CD4-positive, CD25-positive, alpha-beta regulatory T cell (primary cell): ENCODE measurements at places on chromosomes 2 and 18. TPM values are rescaled to one million over a fixed set of nuclear protein-coding genes. Genes with fewer than 3 reads are reported as not detected.
A peak's percentile ranks its signal among the peaks of the same experiment; 100 is the strongest.

GRCh38 chr2:138602166-138602460, 100.5 kb downstream of the SPOPL start:
- H3K27ac ChIP-seq = no peak overlapping the region
- no peak overlapping the region for H3K4me3 ChIP-seq
- no peaks in the 10 kb centered on the region for H3K4me1 ChIP-seq
- H3K27me3 ChIP-seq = no peaks in the 10 kb centered on the region

DNA sequence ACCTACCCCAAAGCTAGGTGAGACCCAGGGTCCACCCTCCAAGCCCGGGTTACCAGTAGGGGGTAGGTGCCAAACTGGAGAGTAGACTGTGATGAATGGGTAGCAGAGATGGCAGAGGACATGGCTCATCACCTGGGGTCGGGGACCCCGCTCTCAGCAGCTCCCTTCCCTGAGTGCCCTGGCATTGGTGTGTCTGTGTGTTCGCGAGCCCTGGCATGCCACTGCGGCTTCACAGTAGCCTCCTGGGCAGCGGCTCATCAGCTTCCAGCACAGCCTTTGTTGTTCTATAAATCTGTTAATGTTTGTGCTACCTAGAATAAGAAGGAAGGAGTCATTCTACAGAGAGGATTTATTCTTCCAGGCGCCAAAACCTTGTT, 62.6 kb upstream of the ALPP start:
- no peaks in the 10 kb centered on the region for H3K36me3 ChIP-seq
- peaks cover 87% of the 10 kb centered on the region for H3K4me1 ChIP-seq
- H3K27me3 ChIP-seq = no peaks in the 10 kb centered on the region
- H3K4me3 ChIP-seq = peak overlapping the region; percentile 42

- no peak overlapping the region for H3K4me3 ChIP-seq
- H3K36me3 ChIP-seq = no peaks in the 10 kb centered on the region
- DNase-seq = no peak
- no peaks in the 10 kb centered on the region for H3K27me3 ChIP-seq
- H3K4me1 ChIP-seq = no peaks in the 10 kb centered on the region
Observed at GRCh38 chr18:40752316-40752715, 1202.7 kb upstream of the PIK3C3 start.

- DNase-seq = peak; percentile 32
- H3K36me3 ChIP-seq = no peaks in the 10 kb centered on the region
- H3K27me3 ChIP-seq = no peaks in the 10 kb centered on the region
- no peak overlapping the region for H3K27ac ChIP-seq
Observed at GRCh38 chr18:56532176-56532840, 106.1 kb downstream of the TXNL1 start.

GRCh38 chr2:43329637-43330036, 103.2 kb upstream of the ZFP36L2 start:
- H3K27me3 ChIP-seq = no peaks in the 10 kb centered on the region
- H3K4me3 ChIP-seq = no peak overlapping the region
- no peaks in the 10 kb centered on the region for H3K4me1 ChIP-seq
- H3K36me3 ChIP-seq = peaks cover 21% of the 10 kb centered on the region
- no peak overlapping the region for H3K27ac ChIP-seq
- no peak for DNase-seq

- no peak overlapping the region for H3K4me3 ChIP-seq
- no peak overlapping the region for H3K27ac ChIP-seq
- peaks cover 7% of the 10 kb centered on the region for H3K4me1 ChIP-seq
- DNase-seq = no peak
Observed at GRCh38 chr2:96907115-96908041, 37.5 kb upstream of the SEMA4C start.

DNA sequence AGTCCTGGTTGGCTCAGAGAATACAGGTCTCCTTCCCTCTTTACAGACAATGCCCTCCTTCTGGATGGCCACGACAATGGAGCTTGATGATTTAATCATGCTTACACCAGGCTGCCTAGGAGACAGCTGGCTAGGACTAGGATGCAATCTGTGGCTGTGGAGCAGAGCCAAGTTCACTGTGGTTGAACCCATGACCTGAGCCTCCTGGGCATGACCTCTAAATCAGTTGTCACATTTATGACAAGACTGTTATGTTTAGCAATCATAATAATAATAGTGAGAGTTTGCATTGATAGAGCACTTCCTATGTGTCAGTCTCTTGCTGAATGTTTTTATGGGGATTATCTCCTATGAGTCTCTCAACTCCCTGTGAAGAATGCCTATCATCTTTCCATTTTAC, 244.1 kb downstream of the ICOS start:
- no peak overlapping the region for H3K4me3 ChIP-seq
- no peak overlapping the region for H3K27ac ChIP-seq
- H3K36me3 ChIP-seq = no peaks in the 10 kb centered on the region
- no peak for DNase-seq

DNA sequence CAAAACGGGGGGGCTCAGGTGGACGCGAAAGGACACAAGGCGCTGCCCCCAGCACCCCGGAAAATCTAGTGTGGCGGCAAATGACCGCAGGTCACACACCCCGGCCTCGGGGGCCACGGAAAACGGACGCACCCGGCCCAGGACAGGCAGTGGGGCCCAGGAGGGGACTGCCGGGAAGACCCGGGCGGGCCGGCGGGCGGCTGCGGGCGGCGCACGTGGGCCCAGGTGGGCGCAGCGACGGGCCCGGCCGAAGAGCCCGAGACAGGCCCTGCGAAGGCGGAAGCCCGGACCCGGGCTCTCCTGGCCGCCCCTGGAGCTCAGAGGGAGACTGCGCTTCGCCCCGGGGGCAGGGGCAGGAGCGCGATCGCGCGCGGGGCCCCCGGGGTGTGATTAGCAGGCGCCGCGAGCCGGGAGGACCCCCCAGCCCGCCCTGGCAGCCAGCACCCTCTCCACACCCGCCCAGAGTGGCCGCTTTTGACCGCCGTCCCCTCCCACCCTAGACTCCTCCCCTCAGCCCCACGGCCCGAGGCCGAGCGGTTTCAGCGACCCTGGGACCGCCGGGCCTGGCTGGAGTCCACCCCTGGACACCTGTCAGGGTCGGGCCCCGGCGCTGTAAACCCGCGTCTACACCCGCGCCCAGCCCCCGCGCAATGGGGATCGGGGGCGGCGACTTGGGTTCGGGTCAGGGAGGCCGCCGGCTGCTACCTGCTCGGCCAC, 773 bp downstream of the MBP start:
- H3K27ac ChIP-seq = peak overlapping the region; percentile 81
- H3K36me3 ChIP-seq = peaks cover 5% of the 10 kb centered on the region
- H3K27me3 ChIP-seq = no peaks in the 10 kb centered on the region
- peaks cover 60% of the 10 kb centered on the region for H3K4me1 ChIP-seq
- DNase-seq = no peak

DNA sequence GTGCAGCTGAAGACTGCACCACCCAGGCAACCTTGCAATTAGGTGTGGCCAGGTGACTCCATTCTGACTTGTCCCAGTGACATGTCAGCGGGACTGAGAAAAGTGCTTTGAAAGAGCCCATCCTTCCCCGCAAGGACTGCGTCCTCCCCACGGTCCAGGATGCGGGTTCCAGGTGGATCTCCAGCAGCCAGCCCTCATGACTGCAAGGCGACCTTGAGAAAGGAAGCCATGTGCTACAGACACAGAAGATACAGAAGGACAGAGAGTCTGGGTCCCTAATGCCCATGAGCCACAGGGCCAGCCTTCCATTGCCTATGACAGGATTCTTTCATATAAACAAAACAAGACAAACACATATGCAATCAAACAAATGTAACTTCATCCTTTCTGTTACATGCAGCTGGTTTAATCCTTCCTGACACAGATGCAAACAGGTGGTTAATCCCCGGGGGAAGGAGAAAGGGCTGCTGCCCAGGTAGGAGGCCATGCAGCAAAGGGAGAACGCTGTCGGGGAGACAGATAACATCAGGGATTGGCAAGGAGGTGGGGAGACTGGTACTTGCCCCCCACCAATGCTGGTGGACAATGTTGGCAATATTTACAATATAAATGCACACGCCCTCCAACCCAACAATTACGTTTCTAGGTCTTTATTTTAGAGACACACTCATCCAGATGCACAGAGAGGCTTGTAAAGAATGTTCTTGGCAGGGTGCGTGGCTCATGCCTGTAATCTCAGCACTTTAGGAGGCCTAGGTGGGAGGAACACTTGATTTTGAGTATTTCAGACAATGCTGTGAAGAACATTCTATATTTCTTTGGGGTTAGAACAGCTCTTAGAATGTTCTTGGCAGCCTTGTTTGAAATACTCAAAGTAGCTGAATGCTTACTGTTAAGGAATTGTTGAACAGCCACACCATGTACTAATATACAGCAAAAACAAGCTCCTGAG, 64.8 kb downstream of the NCAPH start:
- no peak overlapping the region for H3K4me3 ChIP-seq
- DNase-seq = no peak
- no peaks in the 10 kb centered on the region for H3K36me3 ChIP-seq
- no peak overlapping the region for H3K27ac ChIP-seq
- H3K27me3 ChIP-seq = no peaks in the 10 kb centered on the region

GRCh38 chr2:206211657-206212255, 52.1 kb downstream of the EEF1B2 start:
- no peaks in the 10 kb centered on the region for H3K36me3 ChIP-seq
- H3K4me1 ChIP-seq = no peaks in the 10 kb centered on the region
- H3K27me3 ChIP-seq = no peaks in the 10 kb centered on the region
- H3K27ac ChIP-seq = no peak overlapping the region

- H3K27ac ChIP-seq = peak overlapping the region; percentile 87
- peak overlapping the region; percentile 77 for H3K4me3 ChIP-seq
- no peaks in the 10 kb centered on the region for H3K27me3 ChIP-seq
- H3K4me1 ChIP-seq = peaks cover 33% of the 10 kb centered on the region
- H3K36me3 ChIP-seq = no peaks in the 10 kb centered on the region
Observed at GRCh38 chr2:119758881-119759450, 756 bp upstream of the PTPN4 start.

GRCh38 chr2:218360453-218360852, 3.8 kb downstream of the CATIP start:
- H3K27me3 ChIP-seq = no peaks in the 10 kb centered on the region
- no peaks in the 10 kb centered on the region for H3K36me3 ChIP-seq
- no peak overlapping the region for H3K27ac ChIP-seq
- no peak for DNase-seq
- H3K4me3 ChIP-seq = no peak overlapping the region
- H3K4me1 ChIP-seq = no peaks in the 10 kb centered on the region

Gene PLGLB2
- total RNA-seq = not detected

GRCh38 chr18:36672437-36673344, 156.1 kb downstream of the TPGS2 start:
- H3K4me3 ChIP-seq = no peak overlapping the region
- H3K27ac ChIP-seq = no peak overlapping the region
- H3K4me1 ChIP-seq = no peaks in the 10 kb centered on the region
- peaks cover 8% of the 10 kb centered on the region for H3K27me3 ChIP-seq

DNA sequence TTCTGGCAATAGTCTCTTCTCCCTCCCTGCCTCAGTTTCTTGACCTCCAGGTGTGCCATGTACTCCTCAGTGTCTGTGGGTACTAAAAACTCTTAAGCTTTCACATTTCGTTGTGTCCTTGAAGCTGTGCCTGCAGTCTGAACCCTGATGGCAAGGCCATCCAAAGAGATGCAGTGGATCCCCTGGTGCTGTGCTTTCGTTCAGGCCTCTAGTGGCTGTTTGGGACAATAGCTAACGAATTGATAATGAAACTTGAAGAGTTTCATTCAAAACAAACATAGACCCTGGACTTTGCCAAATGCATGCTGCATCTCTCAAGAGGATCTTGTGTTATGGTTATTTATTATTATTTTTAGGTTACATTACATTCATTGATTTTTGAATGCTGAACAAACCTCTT, 523.1 kb upstream of the FSIP2 start:
- H3K4me3 ChIP-seq = no peak overlapping the region

GRCh38 chr2:28444956-28445355, 50.9 kb upstream of the PLB1 start:
- no peaks in the 10 kb centered on the region for H3K36me3 ChIP-seq
- no peaks in the 10 kb centered on the region for H3K27me3 ChIP-seq
- H3K4me3 ChIP-seq = no peak overlapping the region
- no peak for DNase-seq

DNA sequence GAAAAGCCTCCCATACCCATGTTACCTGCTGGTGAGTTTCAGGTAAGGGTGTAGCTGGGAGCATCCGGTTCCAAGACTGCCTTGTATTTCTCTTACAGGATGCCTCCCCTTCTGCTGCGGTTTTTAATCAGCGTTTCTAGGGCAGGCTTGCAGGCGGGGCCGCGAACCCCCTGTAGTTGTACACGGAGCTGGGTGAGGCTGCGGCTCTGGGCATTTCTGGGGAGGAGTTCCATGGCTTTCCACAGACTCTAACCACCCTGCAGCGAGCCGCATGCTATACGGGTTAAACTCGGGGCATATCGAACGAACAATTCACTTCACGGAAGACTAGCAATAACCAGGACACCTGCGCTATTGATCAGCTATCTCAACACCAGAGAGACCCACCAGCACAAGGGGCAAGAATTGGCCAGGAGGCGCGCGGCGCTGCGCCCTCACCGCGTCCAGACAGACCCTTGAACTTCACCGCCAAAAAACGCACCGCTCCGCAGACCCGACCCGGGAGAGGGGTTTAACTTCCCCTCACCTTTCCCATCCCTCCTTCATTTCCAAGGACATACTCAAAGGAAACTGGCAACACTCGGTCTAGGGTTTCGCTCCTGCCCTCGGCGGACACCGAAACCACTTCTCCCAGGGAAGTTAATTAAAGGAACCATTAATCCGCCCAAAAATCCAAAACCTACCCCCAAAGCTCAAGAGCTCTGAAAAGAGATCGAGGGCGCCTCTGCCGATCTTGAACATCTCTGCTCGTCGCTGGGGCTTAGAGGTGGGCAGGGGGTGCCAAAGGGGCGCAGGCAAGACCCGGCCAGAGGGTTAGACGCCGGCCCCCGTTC, 909 bp downstream of the TGFA start:
- no peak overlapping the region for H3K4me3 ChIP-seq
- H3K27ac ChIP-seq = no peak overlapping the region
- peak; percentile 40 for DNase-seq
- peaks cover 25% of the 10 kb centered on the region for H3K4me1 ChIP-seq
- H3K36me3 ChIP-seq = no peaks in the 10 kb centered on the region

DNA sequence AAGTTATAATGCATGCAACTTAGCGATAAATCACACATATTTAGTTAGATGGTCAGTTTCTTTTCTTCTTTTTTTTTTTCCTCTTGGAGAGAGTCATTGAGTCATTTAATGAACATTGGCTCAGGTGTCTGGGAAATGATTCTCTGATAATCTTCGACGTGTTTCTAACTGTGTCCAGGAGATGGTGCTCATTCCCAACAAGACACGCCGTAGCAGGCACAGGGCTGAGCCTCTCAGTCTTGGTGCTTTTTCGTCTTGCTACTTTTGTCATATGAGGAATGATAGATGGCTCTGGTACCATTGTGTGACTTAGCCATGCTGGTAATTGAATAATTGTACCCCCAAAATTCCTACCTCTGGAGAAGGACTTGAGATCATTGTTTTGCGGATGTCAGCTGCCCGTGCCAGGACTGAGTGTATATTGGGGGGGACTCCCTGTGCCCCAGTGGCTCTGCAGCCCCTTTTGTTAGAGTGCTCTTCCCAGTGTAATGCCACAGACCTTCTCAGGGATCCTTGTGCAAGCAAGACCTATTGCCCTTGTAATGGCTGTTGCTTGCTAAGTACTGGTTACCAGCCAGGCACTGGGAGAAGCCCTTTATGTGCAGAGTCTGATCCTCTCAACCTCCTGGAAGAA, 107.6 kb upstream of the CYRIA start:
- no peaks in the 10 kb centered on the region for H3K4me1 ChIP-seq
- no peak for DNase-seq
- no peaks in the 10 kb centered on the region for H3K36me3 ChIP-seq
- no peak overlapping the region for H3K4me3 ChIP-seq
- no peaks in the 10 kb centered on the region for H3K27me3 ChIP-seq

- H3K4me1 ChIP-seq = peaks cover 57% of the 10 kb centered on the region
- H3K4me3 ChIP-seq = peak overlapping the region; percentile 37
Observed at GRCh38 chr2:143125717-143126116, 3.5 kb upstream of the ARHGAP15 start.
